ENCODE measurements at places on chromosomes 4 and X.

DNA sequence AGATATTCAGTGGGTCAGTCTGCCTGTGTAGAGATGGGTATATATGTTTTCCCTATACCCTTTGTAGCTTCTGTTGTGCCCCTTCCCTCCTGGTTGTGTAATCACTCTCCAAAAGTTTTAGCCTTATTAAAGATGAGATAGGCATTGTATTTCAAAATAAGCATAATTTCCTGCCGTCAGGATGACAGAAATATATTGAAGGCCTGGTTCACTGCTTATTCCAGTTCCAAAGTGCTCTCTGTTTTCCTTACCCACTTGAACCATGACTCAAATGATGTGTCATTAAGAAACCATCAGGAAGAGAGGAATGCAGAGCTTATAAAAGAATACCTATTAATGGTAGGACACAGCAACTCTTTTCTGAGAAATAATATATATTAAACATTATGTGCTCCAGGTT lies 178.5 kb downstream of the GABRB1 start:
- H3K27me3 ChIP-seq: no peaks in the 10 kb centered on the region
- no peaks in the 10 kb centered on the region for H3K36me3 ChIP-seq
- H3K4me3 ChIP-seq: no peak overlapping the region
- H3K27ac ChIP-seq: peak overlapping the region; percentile 98

DNA sequence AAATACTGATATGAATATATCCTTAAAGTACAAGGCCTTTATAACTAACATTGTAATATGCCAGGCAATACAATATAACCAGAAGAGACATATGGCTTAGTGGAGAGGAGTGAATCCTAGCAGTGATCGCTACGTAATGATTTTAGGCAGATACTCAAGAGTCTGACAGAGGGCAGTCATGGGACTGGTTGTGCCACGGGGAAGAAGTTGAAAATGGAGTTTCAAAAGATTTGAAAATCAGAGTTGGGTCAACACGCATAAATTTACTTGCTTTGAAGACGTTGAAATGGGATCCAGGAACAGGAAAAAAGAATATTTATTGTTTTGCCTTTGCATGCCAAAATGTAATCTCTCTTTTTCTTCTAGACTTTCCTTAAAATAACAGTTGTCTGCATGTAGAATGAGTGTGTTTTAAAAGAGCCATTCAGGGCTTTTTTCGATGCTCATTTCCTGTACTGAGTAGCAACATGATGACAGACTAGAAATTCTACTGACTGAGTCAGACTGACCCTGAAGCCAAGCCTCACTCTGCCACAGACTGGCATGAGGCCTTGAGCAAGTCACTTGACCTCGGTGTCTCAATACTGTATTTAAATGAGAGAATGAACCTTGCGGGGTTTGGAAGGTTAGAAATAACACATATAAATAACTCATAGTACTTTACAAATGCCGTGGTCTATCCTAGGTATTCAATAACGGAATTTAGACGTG lies 8.1 kb upstream of the SMS start:
- no peaks in the 10 kb centered on the region for H3K27me3 ChIP-seq
- DNase-seq: no peak
- peaks cover 8% of the 10 kb centered on the region for H3K4me1 ChIP-seq
- no peaks in the 10 kb centered on the region for H3K36me3 ChIP-seq

DNA sequence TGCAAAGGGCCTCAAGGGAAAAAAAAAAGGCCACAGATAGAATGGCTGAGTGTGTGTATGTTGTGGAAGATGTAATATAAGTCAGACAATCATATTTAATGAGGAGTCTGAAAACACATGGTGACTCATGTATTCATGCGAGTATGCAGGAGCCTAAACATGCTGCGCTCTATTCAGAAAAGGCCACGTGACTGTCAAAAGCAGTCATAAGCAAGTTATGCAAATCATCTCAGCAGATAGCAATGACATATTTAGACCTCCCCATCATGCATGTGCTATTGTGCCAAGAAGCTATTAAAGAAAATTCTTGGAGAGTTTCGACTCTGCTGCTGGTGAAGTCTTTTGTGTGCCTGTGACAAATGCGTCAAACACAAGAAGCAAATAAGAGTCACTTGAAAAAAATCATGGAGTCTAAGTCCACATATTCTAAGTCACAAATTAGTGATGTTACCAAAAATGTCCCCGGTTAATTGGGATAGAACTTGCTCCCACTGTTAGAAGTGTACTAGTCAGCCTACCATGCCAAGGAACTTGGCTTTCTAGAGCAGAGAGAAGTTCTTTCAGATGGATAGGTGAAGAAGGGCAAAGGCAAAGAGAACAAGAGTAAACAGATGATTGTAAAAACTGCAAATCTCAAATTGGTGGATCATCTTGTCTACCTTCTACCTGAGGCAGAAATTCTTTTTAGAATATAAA lies 5.0 kb downstream of the LNX1 start:
- H3K4me1 ChIP-seq: no peaks in the 10 kb centered on the region
- H3K27me3 ChIP-seq: no peaks in the 10 kb centered on the region
- H3K36me3 ChIP-seq: no peaks in the 10 kb centered on the region
- H3K27ac ChIP-seq: no peak overlapping the region
- DNase-seq: no peak

DNA sequence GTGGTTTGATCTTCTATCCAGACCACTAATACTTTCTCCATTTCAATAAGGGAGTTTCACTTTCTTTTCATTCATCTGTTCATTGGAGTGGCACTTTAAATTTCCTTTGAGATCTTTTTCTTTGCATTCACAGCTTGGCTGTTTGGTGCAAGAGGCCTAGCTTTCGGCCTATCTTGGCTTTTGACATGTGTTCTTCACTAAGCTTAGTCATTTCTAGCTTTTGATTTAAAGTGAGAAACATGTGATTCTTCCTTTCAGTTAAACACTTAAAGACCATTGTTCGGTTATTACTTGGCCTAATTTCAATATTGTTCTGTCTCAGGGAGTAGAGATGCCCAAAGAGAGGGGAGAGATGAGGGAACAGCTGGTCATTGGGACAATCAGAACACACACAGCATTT lies 24.3 kb downstream of the CXCL13 start:
- no peak overlapping the region for H3K27ac ChIP-seq
- no peak for DNase-seq
- peaks cover 6% of the 10 kb centered on the region for H3K27me3 ChIP-seq
- no peaks in the 10 kb centered on the region for H3K4me1 ChIP-seq

GRCh38 chr4:104901438-104901837 lies 245.2 kb upstream of the TET2 start:
- H3K4me1 ChIP-seq: peaks cover 3% of the 10 kb centered on the region
- H3K27me3 ChIP-seq: no peaks in the 10 kb centered on the region

DNA sequence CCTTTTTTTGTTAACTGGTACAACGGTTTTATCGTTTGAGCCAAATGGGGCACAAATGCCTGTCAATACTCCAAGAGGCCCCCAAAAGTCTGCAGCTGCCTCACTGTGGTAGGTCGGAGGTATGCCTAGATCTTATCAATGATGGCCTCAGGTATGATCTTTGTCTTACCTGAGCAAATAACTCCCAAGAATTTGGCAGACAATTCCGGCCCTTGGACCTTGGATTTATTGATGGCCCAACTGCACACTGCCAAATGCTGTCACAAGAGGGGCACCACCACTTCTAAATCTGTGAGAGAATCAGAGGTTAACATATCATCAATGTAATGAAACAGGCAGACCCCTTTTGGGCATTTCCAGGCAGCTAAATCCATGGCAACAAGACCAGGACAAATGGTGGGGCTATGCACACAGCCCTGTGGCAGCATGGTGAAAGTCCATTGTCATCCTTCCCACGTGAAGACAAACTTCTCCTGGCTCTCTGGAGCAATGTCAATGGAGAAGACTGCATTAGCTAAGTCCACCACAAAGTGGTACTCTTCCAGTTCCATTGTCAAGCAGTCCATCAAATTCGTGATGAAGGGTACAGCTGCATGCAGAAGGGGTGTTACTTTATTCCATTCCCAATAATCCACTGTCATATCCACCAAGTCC lies 28.6 kb downstream of the CXCL13 start:
- no peaks in the 10 kb centered on the region for H3K36me3 ChIP-seq
- H3K4me1 ChIP-seq: no peaks in the 10 kb centered on the region
- H3K4me3 ChIP-seq: no peak overlapping the region
- no peak overlapping the region for H3K27ac ChIP-seq
- no peaks in the 10 kb centered on the region for H3K27me3 ChIP-seq
- no peak for DNase-seq

DNA sequence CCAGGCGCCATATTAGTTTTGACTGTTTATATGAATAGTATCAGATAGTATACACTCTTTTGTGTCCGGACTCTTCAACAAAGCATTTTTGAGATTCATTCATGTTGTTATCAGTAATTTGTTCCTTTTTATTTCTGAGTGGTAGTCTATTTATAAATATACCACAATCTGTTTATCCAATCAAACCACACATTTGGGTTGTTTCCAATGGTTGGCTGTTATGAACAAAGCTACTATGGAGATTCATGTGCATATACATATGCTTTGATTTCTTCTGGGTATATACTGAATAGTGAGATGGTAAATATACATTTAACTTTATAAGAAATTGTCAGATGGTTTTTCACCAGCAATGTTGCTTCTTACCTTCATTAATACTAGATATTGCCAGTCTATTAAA lies 36.8 kb upstream of the TAPT1 start:
- no peaks in the 10 kb centered on the region for H3K36me3 ChIP-seq
- no peak for DNase-seq
- H3K4me3 ChIP-seq: no peak overlapping the region
- no peak overlapping the region for H3K27ac ChIP-seq
- no peaks in the 10 kb centered on the region for H3K4me1 ChIP-seq
- no peaks in the 10 kb centered on the region for H3K27me3 ChIP-seq

- no peak overlapping the region for H3K4me3 ChIP-seq
- no peak for DNase-seq
- H3K36me3 ChIP-seq: no peaks in the 10 kb centered on the region
- H3K27me3 ChIP-seq: peaks cover 11% of the 10 kb centered on the region
- no peak overlapping the region for H3K27ac ChIP-seq
Observed at GRCh38 chrX:41045960-41046567, 39.2 kb upstream of the USP9X start.

- DNase-seq: no peak
- H3K27me3 ChIP-seq: no peaks in the 10 kb centered on the region
- no peaks in the 10 kb centered on the region for H3K4me1 ChIP-seq
- no peak overlapping the region for H3K4me3 ChIP-seq
- no peak overlapping the region for H3K27ac ChIP-seq
Observed at GRCh38 chr4:169975838-169976796, 50.1 kb downstream of the MFAP3L start.

- H3K4me1 ChIP-seq: peaks cover 4% of the 10 kb centered on the region
- H3K4me3 ChIP-seq: peak within 1 kb of the TSS; percentile 79
- H3K36me3 ChIP-seq: peaks cover 5% of the 10 kb centered on the region
- no peaks in the 10 kb centered on the region for H3K27me3 ChIP-seq
- no peak within 1 kb of the TSS for H3K27ac ChIP-seq
Observed at GRCh38 chr4:17511950-17512795, at the start of gene QDPR. Gene QDPR (minus strand): TSS chr4:17512090. CDS start chr4:17512054, 36 bp downstream.

GRCh38 chrX:44997282-44997812 lies 124.4 kb downstream of the KDM6A start:
- no peak overlapping the region for H3K4me3 ChIP-seq
- no peak overlapping the region for H3K27ac ChIP-seq
- no peaks in the 10 kb centered on the region for H3K4me1 ChIP-seq
- H3K27me3 ChIP-seq: no peaks in the 10 kb centered on the region
- no peak for DNase-seq
- H3K36me3 ChIP-seq: no peaks in the 10 kb centered on the region

DNA sequence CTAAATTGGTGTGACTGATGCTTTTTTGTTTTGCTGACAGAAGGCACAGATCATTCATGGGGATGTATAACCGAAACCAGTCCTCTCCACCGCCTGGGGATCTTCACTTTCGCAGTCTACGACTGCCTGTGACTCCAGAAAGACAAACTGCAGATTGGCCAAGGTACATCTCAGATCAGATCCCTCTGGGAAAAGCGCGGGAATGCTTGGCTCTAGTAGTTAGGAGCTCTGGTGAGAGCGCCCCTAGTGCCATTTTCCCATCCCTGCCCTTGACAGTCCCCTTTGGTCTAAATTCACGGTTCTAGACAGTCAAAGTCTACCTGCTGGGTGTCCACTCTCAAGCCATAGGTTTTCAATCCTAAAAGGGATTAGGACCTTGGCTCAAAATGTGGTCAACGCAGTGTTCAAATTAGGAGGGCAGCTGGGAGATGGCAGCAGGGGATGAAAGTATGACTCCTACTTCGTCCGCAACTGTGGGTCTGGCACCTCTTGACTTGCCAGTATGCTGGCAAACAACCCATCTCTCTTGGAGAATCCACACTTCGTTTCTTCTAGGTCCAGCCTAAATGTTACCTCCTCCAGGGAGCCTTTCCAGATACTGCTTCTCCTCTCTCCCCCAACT lies 6.9 kb upstream of the HAND2 start:
- H3K4me1 ChIP-seq: peaks cover 11% of the 10 kb centered on the region
- H3K27ac ChIP-seq: peak overlapping the region; percentile 91
- peak; percentile 72 for DNase-seq
- H3K27me3 ChIP-seq: no peaks in the 10 kb centered on the region
- H3K4me3 ChIP-seq: peak overlapping the region; percentile 61
- peaks cover 4% of the 10 kb centered on the region for H3K36me3 ChIP-seq

DNA sequence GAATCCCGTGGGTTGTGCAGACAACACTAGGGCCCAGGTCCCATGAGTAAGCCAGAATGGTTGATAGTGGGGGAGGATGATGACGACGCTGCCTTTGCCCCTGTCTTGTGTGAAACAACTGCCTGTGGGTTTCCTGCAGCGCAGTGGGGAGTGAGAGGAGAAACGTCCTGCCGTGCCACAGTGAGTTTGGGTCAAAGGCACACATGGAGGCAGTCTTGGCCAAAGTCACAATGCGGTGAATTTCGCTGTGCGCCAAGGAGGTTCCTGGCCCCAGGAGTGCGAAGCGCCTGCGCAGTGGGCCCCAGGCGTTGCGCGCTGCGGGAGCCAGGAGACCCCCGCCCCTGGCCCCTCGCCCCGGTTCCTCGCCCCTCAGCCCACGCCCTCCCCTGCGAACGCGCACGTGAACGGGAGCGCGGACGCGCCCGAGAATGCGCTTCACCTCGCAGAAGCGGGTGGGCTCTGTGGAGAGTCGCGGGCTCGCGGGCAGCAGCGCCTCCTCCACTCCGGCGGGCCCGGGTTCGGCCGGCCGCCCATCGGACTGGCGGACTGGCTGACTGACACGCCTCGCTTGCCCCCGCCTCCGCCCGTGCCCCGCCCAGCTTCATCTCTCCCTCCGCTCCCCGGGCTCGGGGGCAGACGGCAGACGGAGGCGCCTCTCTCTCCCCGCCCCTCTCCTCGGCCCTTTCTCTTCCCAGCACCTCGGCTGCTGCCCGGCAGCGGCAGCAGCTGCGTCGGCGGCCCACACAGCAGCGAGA lies at the start of gene NUDT10:
Gene NUDT10 (plus strand): TSS at position 635 of the 755 bp plus-strand sequence. CDS start 144 bp downstream, outside the sequence.
- peaks cover 20% of the 10 kb centered on the region for H3K27me3 ChIP-seq
- H3K4me3 ChIP-seq: peak within 1 kb of the TSS; percentile 54
- H3K27ac ChIP-seq: no peak within 1 kb of the TSS
- no peaks in the 10 kb centered on the region for H3K36me3 ChIP-seq
- no peaks in the 10 kb centered on the region for H3K4me1 ChIP-seq

GRCh38 chrX:135632353-135632752 lies 81.1 kb upstream of the CT45A1 start:
- H3K4me3 ChIP-seq: no peak overlapping the region
- no peaks in the 10 kb centered on the region for H3K36me3 ChIP-seq
- H3K4me1 ChIP-seq: no peaks in the 10 kb centered on the region
- no peak overlapping the region for H3K27ac ChIP-seq

GRCh38 chr4:67371615-67372014 lies 173.7 kb downstream of the CENPC start:
- no peak overlapping the region for H3K27ac ChIP-seq
- no peaks in the 10 kb centered on the region for H3K36me3 ChIP-seq
- DNase-seq: no peak
- peaks cover 7% of the 10 kb centered on the region for H3K27me3 ChIP-seq

GRCh38 chr4:79620617-79621016 lies 212.6 kb upstream of the GK2 start:
- no peaks in the 10 kb centered on the region for H3K27me3 ChIP-seq
- H3K4me1 ChIP-seq: no peaks in the 10 kb centered on the region
- H3K4me3 ChIP-seq: no peak overlapping the region
- H3K27ac ChIP-seq: no peak overlapping the region
- DNase-seq: no peak
